Activated CD8-positive, alpha-beta memory T cell treated with anti-CD3 and anti-CD28 coated beads, Interleukin-2, amount 10 ng/mL, durations not matched to agents 7 days and 5 days (primary cell): ENCODE measurements at places on chromosomes 1 and 21. TPM values are rescaled to one million over a fixed set of nuclear protein-coding genes. Genes with fewer than 3 reads are reported as not detected.

The FCER1A gene
- total RNA-seq: not detected

The TTC39A gene
- not detected for total RNA-seq

DNA sequence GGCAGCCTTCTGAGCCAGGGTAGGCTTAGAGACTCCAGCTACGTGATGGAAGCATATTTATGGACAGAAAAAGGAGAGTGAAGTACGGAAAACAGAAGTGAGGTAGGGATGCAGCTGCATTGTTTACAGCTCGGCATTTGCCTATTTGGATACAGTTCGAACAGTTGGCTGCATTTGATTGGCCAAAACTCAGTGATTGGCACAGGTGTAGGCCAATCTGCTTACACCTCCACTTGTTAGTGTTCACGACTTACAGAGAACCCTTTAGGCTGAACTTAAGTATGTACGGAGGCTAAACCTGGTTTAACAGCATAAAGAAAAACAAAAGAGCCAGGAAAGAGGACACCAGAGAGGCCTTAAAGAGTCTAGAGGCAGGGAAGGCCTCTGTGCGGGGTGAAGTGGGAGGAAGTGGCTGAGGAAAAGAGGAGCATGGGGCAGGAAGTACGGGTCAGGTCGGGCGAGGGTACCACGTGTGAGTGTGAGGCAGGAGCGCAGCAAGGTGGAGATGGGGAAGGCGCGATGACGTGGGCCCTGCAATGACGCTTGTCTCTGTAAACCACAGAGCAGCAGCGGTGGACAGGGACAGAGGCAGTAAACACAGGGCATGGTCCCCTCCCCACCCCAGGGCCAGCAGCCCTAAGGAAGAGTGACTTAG is 32.0 kb downstream of the RSPH1 start:
- H3K27ac ChIP-seq: peak overlapping the region; percentile 77
- H3K36me3 ChIP-seq: no peaks in the 10 kb centered on the region
- peaks cover 50% of the 10 kb centered on the region for H3K4me1 ChIP-seq
- H3K4me3 ChIP-seq: peak overlapping the region; percentile 3
- DNase-seq: peak; percentile 84

DNA sequence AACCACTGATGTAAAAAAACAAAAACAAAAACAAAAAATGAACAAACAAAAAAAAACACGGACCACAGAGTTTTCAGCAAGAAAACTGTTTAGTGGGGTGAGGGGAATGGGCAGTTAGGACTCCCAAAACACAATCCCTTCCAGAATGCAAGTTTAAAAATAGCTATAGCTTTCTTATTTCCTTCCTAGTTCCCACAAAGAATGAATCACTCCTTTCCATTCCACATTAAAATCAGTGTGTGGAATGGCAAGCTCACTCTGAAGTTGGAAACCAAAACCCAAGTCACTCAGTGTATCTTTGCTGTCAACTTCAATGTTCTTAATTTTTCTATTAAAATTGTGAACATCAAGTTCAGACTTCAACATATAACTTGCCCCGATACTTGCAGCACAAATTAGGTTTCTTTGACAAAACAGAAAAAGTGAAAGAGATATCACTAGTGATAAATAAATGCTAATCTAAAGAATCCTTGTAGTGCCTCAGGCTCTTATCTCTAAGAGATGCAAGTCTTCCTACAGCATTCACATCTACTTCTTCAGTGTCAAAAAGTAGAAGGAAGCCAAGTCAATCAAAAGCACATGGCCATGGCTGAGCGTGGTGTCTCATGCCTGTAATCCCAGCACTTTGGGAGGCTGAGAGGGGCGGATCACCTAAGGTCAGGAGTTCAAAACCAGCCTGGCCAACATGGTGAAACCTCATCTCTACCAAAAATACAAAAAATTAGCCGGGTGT is 45.5 kb downstream of the TOR3A start:
- DNase-seq: no peak
- H3K4me1 ChIP-seq: peaks cover 19% of the 10 kb centered on the region
- peaks cover 9% of the 10 kb centered on the region for H3K36me3 ChIP-seq
- no peak overlapping the region for H3K4me3 ChIP-seq
